ENCODE measurements at places on chromosomes 3 and 15.
A peak's percentile ranks its signal among the peaks of the same experiment; 100 is the strongest.

GRCh38 chr15:81887912-81888311 is 157.9 kb downstream of the MEX3B start:
- no peak for DNase-seq

DNA sequence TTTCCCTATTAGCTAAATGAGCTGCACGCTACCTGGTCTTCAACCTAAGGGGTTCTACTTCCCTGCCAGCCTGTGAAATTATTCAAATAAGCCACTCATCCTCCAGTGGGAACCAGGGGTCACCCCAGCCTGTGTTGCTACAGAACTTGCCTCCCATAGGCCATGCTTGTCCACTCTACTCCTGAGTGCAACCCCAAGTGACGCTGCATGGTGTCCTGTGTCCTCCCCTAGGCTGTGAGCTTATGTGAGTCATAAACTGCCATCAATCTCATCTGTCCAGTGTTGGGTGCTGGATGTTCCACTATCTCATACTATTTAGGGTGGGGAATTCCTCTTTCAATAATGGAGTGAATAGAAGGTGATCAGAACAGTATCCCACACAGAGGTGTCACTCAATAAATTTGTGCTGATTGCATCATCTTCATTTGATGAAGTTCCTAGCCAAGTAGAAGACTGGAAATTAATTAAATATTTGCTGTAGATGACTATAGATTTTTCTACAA is 49.8 kb upstream of the SSR3 start:
- no peak for DNase-seq

GRCh38 chr3:52453496-52454249 is at the start of gene TNNC1:
TSS of gene TNNC1 (minus strand) at chr3:52454041. CDS start at chr3:52454015, 26 bp downstream.
- no peak for DNase-seq

- no peak for DNase-seq
These were observed 162.0 kb downstream of the CHSY1 start for GRCh38 chr15:101089579-101090427.

DNA sequence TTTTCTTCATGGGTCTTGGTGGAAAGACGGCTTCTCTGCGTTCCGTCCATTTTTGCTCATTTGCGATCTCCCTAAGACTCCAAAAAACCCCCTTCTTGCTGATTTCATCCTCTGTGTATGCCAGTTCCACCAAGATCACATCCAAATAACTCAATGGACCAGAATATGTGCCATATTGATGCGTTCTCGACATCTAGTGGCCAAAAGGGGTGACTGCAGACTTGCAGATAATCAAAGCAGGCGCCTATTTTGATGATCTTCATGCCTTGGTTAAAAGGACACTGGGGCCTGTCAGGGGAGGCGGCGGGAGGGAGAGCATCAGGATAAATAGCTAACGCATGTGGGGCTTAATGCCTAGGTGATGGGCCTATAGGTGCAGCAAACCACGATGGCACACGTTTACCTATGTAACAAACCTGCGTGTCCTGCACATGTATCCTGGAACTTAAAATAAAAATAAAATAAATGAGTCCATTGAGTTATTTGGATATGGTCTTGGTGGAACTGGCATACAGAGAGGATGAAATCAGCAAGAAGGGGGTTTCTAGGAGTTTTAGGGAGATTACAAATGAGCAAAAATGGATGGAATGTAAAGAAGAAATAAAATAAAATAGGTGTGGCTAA is 104.2 kb upstream of the RAD18 start:
- peak; percentile 22 for DNase-seq

DNA sequence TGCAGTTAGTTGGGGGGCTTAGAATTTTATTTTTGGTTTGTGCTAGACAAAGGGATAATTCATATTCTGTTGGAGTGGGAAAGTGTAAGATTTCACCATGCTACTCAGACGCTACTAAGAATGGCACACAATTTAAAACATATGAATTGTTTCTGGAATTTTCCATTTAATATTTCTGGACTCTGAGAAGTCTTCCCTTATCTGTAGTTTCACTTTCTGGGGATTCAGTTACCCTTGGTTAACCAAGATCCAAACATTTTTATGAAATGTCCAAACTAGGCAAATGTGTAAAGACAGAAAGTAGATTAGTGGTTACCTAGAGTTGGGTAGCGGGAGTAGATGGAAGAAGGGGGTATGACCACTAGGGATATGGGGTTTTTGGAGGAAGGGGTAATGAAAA is 53.1 kb downstream of the TCF12 start:
- no peak for DNase-seq

GRCh38 chr3:143769616-143770015 is 78.7 kb downstream of the SLC9A9 start:
- no peak for DNase-seq

DNA sequence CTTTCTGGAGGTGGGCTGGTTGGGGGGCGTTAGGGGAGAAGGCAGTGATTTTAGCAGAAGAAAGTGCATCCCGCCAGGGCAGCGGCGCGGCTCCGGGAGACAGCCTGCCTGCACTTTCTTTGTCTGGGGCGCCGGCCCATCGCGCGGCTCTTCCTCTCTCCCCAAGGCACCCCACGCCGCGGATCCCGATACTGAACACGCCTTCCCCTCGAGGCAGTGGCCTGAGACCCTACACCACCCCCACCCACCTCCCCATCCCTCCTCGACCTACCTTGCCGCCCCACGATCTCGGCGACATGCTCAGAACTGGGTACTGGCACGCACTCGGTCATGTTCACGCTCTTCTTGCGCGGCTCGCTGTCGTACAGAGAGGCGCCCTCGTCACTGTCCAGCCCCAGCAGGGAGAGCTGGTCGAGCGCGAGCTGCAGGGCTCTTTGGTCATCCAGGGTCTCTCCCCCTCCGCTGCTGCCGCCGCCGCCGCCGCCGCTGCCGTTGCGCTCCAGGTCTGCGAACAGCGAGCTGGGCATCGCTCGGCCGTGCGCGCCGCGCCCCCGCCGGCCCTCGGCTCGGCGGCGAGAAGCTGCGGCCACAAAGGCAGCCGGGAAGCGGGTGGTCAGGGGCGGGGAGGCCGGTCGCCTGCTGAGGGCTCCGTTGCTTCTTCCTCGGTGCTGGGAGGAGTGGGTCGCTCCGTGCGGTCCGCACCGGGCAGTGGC is 483 bp downstream of the MEX3B start:
- DNase-seq: peak; percentile 9

DNA sequence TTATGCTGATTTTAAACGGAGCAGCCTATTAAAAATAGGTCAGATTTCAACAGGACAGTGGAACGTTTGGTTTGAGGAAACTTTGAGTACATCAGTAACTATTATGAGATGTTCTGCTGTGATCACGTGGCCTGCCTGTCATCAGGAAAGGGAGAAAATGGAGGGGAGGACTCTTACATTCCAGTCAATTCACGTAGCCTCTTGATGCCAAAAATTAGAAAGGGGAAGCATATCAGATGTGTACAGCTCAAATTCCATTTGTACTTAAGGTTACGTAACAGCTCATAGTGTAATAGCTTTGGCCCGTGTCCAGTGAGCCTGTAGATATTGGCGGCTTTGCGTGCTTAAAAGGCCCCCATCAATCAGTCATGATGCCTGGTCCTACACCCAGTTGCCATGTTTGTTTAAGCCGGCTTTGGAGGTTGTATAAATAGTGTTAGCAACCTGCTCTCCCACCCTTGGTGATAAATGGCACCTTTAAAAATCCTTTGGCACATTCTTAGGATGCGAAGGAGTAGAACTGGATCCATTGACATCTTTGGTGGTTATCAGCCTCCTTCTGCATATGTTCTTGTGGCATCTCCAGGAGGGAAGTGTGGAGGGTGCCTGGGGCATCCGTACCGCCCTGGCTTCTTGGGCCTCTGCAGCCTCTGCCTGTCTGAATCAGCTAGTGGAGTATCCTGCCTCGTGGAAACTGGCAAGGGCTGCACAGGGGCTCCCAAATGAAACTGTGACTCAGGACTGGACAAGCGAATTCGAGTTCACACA is 163.9 kb downstream of the THSD4 start:
- DNase-seq: no peak

- DNase-seq: no peak
These were observed 69.3 kb downstream of the TNFAIP8L3 start for GRCh38 chr15:51025454-51025846.

DNA sequence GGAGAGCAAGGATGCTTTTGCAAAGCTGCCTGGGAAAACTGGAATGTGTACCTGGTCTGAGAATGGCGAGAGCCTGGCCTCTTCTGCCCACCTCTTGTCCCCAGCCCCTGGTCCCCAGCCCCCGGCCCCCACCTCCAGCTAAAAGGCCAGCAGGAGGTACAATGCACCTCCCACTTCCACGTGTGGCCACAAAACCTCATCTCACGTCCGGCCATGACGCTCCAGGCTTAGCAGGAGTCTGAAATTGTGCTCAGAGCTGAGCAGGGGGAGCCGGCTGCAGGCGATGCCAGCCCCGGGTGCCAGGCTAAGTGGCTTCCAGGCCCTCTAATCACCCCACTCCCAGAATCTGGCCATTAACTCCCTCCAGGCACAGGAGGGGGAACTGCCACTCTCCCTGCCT is 83.1 kb upstream of the PRR20G start:
- DNase-seq: no peak

DNA sequence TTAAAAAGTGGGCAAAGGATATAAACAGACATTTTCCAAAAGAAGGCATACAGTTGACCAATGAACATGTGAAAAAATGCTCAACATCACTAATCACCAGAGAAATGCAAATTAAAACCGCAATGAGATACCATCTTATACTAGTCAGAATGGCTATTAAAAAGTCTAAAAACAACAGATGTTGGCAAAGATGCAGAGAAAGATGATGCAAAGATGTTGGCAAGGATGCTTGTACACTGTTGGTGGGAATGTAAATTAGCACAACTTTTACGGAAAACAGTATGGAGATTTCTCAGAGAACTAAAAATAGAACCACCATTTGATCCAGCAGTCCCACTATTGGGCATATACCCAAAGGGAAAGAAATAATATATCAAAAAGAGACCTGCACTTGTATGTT is 53.5 kb downstream of the TLNRD1 start:
- DNase-seq: no peak

DNA sequence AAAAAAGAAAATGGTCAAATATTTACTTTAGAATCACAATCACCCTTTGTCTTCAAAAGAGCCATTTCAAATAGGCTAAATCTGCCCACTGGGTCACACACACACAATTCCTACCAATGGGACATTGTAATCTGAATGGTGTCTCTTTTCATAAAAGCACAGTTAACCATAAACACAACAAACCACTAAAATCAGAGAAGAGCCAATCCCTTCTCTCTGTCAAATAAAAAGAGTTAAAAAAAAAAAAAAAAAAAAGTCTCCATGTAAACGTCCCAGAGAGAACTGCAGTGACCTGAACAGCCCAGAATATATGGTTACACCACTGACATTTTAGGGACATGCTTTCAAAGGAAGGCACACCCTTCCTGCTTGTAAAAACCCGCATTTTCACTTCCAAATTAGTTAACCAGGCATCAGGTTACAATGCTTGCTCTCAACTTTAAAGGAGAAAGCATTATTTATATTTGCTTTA is 63.7 kb downstream of the PRICKLE2 start:
- DNase-seq: no peak

DNA sequence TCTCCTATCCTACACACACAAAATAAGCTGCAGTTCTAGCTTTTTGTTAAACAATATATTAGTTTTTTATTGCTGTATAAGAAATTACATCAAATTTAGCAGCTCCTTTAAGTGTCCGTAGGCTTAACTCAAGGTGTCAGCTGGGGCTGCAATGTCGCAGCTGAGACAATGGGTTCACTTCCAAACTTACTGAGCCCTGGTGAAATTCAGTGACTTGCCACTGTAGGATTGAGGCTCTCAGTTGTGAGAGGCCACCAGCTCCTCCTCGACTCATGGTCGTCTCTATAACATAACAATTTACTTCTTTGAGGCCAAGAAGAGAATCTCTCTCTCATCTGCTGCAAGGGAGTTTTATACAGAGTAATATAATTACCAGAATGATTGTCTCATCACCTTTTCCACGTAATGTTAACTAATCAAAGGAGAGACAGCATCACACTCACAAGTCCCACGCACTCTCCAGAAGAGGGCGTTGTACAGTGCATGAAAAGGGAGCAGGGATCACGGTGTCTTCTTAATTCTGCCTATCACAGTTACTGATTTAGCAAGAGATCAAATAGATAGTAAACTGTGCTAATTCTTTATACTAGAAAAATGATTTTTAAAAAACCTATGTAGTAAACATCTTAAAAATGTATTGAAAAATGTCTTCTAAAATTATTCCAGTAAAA is 735.6 kb upstream of the GBE1 start:
- no peak for DNase-seq

- DNase-seq: no peak
These were observed 14.2 kb upstream of the SPATA12 start for GRCh38 chr3:57046101-57046765.

GRCh38 chr3:134693226-134693625 is 42.4 kb upstream of the KY start:
- DNase-seq: no peak

- no peak for DNase-seq
These were observed 16.5 kb upstream of the ATP2B2 start for GRCh38 chr3:10521772-10522441.

- DNase-seq: no peak
These were observed 274.9 kb upstream of the PPP2R3A start for GRCh38 chr3:135690664-135691063.

DNA sequence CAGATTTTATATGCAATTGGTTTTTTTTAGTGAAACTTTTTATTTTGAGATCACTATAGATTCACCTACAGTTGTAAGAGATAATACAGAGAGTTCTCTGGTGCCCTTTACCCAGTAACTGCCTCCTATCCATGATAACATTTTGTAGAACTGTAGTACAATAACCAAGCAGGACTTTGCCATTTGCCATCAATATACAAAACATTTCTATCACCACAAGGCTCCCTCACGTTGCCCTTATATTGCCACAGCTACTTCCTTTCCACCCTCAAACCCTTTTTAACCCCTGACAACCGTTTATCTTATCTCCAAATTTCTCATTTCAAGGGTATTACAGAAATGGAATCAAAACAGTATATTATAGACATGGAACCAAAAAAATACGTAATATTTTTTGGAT is 130.7 kb upstream of the GOLGA6L4 start:
- DNase-seq: no peak

DNA sequence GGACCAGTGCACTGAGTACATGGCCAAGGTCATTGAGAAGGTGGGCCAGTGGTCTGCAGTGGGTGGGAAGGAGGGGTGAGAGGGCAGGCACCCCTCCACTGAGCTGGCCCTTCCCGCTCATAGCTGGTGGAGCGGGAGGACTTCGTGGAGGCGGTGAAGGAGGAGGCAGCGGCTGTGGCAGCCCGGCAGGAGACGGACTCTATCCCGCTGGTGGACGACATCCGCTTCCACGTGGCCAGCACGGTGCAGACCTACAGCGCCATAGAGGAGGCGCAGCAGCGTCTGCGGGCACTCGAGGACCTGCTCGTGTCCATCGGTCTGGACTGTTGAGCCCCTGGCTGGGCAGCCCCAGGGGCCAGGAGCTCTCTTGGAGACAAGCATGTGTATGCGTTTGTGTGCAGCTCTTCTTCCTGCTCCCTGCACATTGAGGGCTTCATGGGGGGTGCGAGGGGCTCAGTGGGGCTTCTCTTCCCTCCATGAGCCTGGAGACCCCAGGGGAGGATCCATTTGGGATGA is 7.5 kb downstream of the ABTB1 start:
- DNase-seq: no peak
